ENCODE measurements at places on chromosomes 5 and 9.

DNA sequence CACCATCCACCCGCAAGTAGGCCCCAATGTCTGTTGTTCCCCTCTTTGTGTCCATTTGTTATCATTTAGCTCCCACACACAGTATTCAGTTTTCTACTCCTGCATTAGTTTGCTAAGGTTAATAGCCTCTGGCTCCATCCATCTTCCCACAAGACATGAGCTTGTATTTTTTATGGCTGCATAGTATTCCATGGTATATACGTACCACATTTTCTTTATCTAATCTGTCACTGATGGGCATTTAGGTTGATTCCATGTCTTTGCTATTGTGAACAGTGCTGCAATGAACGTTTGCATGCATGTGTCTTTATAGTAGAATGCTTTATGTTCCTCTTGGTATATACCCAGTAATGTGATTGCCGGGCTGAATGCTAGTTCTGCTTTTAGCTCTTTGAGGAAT lies 150.4 kb downstream of the DCP2 start:
- DNase-seq: no peak

DNA sequence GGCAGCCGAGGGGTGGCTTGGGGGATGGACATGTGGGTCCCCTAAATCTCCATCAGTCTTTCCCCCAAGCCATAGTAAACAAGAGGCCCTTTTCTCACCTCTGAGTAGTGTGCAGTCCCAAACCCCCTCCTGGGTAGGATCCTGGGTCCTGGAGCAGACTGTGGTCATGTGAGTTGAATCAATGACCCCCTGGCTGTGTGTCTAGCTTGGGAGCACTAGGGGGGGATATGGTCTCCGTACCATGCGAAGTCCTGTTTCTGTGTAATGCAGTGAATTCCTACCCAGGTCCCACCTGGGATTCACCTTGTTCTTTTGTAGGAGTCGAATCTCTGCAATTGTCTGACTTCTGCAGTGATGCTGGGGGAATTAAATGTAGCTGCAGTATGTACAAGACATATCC lies 66.2 kb downstream of the FGF18 start:
- DNase-seq: no peak

DNA sequence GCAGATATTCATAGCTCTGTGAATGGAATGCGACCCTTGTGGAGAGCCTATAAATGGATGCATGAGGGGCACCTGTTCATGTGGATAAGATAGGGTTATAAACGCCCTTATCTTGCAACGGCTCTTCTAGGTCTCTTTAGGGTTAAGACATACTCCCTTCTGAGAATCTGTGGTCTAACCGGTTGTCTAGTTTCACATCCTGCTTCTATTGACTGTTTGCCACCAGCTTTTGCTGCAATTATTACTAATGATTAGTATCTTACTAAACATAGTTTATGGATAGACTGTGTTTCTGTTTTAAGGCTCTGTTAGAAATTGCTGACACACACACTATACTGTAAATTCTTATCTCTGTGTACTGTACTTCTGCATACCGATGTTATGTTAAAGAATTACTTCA lies 198.9 kb upstream of the CYLC2 start:
- no peak for DNase-seq

GRCh38 chr5:16871746-16872339 lies 64.2 kb downstream of the MYO10 start:
- no peak for DNase-seq

- DNase-seq: no peak
Observed at GRCh38 chr5:158064334-158065123, 205.6 kb upstream of the CLINT1 start.

DNA sequence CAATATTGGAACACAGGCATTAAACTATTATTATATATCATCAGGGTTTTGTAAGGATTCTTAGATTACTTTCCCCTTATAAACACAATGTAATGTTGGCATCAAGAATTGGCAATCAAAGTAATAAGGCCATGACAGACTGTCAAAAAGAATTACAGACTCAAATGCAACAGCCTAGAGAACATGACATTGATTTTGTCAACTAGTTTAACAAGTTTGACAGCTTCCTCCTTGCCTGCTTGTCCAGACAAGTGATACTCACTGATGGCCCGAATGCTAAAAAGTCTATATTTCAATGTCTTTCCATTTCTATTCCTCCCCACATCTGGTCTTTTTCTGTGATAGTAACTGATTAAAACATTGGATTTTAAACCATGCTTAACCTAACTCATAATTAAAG lies 6.4 kb upstream of the ANKRD31 start:
- DNase-seq: no peak

DNA sequence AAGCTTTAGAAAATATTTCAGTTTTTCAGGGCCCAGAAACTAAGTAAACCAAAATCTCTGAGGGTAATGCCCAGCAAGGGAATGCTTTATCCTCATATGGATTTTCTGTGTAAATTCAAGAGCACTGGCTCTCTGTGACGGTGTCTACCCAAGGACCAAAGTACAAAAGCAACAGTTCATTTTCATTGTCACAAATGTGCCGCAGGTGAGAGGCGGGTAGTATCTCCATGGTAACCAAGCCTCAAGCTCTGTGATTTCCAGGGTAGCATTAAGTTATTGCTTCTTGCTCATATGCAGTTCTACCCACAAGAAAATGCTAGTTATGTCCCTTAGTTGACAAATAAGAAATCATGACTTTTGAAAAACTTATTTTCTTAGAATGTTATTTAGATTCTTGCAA lies 164.3 kb downstream of the MTRR start:
- DNase-seq: no peak

DNA sequence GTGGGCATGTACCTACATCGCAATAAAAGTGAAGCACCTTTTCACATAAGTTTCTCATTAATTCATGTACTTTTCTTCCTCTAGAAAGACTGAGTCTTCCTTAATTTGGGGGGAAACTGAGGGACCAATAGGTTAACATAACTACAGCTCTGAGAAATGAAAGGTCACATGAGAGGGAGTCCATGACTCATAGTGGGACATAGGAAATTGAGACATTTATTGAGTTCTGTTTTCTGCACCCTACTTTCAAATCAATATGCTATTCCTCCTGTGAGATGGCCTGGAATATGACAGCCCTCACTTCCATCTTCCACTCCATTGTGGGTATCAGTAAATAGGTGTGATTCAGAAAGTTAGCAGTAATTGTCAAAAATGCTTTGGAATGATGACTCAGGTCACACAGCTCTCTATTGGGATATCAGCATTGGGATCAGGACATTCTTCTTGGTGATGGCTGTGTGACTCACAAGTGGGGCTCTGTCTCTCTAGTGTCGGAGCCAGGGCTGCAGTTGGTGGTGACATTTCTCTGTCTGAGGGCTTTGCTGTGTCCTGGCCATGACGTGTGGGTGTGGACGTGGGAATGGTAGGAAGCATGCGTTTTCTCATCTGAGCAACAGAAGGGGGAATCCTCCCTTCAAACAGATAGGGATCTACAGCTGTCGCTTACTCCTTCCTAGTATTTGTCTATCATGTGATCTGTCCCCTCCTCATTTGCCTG lies 125.0 kb downstream of the TRIO start:
- DNase-seq: no peak

DNA sequence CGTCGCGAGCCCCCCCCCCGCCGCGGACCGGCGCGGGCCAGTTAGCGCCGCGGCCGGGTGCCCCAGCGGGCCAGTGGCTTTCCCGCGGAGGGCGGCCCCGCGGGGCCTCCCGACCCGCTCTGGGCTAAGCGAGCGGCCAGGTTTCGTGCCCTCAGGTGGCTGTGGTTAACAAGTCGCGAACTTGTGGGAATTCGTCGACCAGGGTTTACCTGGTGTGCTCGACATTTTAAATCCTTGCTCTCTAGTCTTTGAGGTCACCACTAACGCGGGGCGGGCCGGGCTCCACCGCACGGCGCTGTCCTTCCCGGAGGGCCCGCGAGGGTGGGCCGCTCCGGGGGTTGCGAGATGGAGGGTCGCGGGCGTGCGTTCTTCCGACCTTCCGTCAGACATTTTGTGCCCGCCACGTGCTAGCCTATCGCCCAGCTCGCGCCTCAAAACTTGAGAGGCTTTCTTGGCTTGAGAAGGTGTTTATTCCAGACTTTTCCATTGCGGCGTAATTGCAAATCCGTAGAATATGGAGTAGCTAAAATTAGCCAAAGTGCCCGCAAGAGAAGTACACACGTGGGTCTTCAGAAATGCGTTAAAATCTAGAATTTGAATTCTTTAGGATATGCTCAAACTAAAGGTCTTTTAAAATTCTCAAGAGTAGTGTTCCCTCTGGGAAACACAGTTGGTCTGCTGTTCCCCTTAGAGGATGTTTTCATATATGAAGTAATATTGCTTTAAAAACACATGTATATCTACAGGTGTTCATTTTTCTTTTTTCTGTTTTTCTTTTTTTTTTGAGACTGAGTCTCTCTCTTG lies 2.1 kb downstream of the ANP32B start:
- DNase-seq: no peak

DNA sequence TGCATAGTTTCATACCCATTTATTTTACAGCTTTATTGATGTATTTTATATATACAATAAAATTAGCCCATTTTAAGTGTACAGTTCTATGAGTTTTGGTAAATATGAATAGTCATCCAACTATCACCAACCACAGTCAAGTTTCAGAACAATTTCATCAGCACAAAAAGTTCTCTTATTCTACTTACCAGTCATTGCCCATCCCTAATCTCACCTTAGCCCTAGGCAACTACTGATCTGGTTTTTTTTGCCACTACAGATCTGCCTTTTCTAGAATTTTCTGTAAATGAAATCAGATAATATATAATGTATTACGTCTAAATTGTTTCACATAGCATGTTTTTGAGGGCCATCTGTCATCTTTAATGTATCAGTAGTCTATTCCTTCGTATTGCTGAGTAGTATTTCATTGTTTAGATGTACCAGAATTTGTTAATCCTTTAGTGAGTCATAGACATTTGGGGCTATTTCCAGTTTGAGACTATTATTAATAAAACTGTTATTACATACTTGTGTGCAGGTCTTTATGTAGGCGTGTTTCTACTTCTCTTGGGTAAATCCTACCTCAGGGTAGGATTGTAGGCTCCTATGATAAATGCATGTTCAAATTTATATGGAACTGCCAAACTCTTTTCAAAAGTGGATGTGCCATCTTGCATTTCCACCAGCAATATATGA lies 198.5 kb upstream of the ADAMTSL1 start:
- no peak for DNase-seq

Measured in CMK (cell line).